ENCODE measurements at places on chromosomes 16 and 17. TPM values are rescaled to one million over a fixed set of nuclear protein-coding genes. Genes with fewer than 3 reads are reported as not detected.

TBC1D3H gene
- not detected for total RNA-seq

PTGES3L gene
- total RNA-seq = 0.13 TPM

ABI3 gene
- not detected for total RNA-seq

CIBAR2 gene
- total RNA-seq = not detected

SHISA6 gene
- not detected for total RNA-seq

SMTNL2 gene
- not detected for total RNA-seq

CBFA2T3 gene
- total RNA-seq = 0.26 TPM

ITGB4 gene
- total RNA-seq = 297 TPM
